Urinary bladder (tissue), 4 donors: ENCODE measurements at places on chromosomes 16 and 17. TPM values are rescaled to one million over a fixed set of nuclear protein-coding genes. Genes with fewer than 3 reads are reported as not detected.

- DNase-seq = peak; percentile 70
These were observed 10.3 kb downstream of the CDRT4 start for GRCh38 chr17:15456972-15457722.

- DNase-seq = no peak
These were observed 15.5 kb downstream of the GSE1 start for GRCh38 chr16:85628645-85629044.

GRCh38 chr16:84790301-84790700 lies 29.5 kb upstream of the CRISPLD2 start:
- DNase-seq = no peak

DNA sequence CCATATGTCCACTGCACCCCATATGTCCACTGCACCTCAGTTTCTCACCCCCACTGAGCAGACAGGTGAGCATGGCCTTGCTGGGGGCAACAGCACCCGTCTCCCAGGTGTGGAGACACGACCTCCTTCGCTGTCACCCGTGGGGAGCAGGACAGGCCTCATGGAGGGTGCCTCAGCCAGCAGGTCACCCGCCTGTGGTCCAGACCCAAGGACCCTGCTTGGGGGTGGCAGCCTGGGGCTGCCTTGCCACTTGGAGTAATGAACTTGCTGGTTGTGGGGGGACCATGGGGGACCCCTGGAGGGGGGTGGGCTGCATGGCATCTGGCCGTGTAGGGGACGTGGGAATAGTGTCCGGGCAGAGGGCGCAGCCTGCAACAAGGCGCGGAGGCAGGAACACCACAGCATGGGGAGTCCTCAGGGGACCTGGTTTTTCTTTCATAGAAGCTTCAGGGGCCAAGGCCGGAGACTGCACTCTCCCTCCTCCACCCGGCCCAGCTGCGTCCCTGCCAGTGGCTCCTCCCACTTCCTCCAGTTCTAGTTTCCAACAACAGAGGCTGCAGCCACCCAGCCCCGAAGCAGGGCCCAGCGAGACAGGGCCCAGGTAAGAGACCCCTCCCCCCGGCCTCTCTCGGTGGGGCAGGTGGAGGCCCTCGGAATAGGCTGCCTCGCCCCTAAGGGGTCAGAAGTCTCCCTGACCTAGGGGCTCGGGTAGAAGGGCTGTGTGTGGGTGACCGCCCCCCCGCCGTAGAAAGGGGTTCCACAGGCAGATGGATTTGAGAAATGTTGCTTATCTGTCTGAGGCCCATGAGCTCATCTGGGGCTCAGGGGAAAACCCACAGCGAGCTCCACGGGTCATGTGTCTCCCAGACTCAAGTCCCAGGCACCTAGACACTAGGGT lies at the start of gene NHLRC4:
TSS of gene NHLRC4 (plus strand) at position 531 of the 898 bp plus-strand sequence. CDS start 1,043 bp downstream, outside the sequence.
- peak; percentile 32 for DNase-seq

Gene MMD
- 18.7 TPM for total RNA-seq

- DNase-seq = no peak
These were observed 88.1 kb downstream of the DNAH17 start for GRCh38 chr17:78488867-78489634.
